ENCODE measurements at places on chromosomes 2 and 18.

- DNase-seq = no peak
Measured at GRCh38 chr2:181444654-181445053, 12.5 kb upstream of the ITGA4 start.

DNA sequence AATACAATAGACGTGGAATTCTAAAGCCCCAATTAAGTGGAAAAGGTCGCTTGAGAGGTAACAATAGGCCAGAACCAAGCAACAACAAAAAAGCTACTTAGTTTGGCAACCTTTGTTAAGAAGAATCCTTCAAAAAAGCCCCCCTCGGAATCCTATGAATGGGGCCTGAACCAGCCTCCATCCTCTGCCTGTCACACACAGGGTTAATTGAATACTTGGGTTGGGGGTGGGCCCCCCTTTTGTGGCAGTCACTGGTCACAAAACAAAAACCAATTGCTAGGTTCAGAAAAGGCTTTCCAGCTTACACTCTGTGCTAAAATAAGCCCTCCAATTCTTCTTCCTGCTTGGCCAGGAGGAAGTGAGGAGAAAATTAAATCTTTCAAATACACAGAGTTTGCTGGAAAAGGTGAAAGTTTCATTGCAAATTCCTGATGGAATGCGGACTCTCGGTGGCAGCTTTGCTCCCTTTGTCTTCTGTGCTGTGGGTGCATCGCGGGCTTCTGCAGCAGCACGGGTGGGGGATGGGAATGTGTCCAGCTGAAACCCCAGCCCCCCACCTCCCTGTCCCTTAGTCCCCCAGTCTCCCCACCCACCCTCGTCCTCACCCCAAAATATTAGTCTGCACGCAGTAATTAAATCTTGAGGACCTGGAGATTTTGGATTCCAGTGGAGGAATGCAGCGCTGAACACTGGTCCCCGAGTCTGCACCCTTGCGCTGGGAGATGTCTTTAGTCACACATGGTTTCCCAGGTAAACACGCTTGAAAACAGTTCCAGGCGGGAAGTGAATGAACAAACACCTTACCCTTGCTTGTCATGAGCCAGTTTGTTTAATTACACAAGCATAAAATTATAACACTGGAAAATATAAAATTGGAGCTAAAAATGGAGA, 254.3 kb downstream of the SOX11 start:
- no peak for DNase-seq

- no peak for DNase-seq
Measured at GRCh38 chr18:35050028-35050546, 8.9 kb downstream of the MAPRE2 start.

GRCh38 chr2:102030855-102031527, 39.2 kb downstream of the IL1R2 start:
- DNase-seq = no peak

DNA sequence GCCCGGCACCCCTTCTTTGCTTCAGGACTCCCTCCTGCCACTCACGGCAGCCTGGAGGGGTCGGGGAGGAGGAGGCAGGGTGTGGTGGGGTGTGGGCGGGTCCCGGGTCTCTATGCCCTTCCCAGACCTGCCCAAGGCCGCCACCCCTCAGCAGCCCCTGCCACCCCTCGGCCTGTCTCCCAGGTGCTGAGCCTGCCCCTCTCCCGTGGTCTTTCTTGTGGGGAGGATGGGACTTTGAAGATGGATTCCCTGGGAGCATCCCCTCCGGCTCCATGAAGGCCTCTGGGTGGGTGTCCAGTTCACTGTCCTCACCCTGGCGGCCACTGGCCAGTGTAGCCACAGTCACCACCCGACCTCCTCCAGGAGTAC, 23.2 kb downstream of the KCNIP3 start:
- no peak for DNase-seq

DNA sequence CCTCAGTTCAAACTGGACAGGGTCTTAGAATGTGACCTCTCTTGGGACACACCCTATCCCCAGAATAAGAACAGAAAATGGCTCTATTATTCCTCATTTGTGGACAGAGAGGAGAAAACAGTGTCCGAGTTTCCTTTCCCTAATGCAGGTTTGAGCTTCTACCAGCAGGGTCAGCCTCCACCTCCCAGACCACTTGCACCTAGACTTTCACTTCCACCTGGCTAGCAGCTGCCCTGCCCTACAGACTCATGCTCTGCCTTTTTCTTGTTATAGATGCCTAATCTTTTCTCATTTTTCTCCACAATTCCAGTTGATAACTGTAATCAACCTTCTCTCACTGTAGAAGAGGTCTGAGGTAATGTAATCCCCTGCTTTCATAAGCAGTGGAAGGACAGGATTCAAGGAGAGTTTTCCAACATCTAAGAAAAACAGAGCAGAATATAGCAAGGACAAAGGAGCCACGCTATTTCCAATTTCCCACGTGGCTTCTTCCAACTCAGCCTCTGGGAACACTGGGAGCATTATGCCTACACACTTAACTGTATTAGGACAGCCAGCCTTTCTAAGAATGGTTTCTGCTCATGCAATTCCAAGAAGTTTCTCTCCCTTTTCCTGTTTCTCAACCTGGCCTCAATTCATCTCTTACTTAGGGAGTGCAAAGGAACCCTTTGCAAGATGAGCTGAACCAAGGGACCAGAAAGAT, 239.8 kb downstream of the BCL11A start:
- DNase-seq = no peak

DNA sequence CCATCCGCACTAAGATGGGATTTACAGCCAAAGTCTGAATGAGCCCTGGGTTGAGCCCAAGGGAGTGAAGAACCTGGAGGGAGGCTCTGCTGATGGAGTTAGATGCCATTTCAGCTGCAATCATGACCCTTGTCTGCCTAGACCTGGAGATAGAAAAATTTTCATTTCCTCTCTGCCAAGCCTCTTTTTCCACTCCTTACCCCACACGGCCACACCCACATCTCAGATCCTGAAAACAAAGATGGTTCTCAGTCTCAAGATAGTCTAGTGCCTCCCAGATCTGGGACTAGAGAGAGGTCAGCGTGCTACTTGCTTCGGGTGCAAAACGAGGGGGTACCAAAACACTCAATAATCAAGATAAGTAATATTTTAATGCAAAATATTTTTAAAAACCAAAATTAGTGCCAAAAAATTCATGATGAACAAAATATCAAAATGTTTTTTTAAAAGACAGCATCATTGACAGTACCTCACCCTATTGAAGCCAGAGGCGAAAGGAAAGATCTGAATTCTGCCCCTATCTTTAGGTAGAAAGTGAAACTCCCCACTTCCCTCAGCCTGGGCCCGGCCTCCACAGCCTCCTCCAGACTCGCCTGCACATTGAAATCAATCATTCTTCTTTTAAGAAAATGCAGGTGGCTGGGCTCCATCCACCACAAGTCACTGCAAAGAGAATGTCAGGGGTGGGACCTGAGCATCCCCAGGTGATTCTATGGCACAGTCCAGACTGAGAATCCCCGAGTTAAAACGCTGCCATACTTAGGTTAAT, 57.8 kb upstream of the GPR45 start:
- DNase-seq = no peak

DNA sequence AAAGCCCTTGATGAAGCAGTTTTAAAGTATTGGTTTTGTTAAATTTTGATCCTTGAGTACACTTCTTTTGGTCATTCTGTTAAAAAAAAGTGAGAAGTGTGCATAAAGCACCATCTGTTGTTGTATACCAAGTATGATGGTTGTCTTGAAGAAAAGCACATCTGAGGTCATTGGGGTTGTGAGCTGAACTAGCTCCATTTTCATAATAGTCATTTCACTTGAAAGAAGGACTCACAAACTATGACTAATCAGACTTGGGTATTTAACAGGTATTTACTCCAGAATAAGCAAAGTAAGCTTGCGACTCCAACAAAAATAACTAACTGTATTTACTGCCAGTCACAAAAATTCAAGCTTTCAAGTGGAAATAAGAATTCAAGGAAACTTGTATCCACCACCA, 35.1 kb downstream of the CHN1 start:
- no peak for DNase-seq

GRCh38 chr18:61546590-61546989, 213.4 kb downstream of the CDH20 start:
- DNase-seq = no peak

GRCh38 chr2:207235621-207236020, 69.9 kb upstream of the KLF7 start:
- no peak for DNase-seq

GRCh38 chr2:227853204-227853629, 18.2 kb upstream of the DAW1 start:
- DNase-seq = no peak

DNA sequence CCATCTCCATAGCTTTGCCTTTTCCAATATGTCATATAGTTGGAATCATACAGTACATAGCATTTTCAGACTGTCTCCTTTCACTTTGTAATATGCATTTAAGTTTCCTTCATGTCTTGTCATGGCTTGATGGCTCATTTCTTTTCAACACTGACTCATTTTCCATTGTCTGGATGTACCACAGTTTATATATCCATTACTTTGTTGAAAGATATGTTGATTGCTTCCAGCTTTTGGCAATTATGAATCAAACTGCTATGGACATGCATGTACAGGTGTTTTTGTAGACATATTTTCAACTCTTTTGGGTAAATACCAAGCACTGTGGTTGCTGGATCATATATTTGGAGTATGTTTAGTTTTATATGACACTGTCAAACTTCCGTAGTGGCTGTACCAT, 26.3 kb downstream of the ACSL3 start:
- no peak for DNase-seq

DNA sequence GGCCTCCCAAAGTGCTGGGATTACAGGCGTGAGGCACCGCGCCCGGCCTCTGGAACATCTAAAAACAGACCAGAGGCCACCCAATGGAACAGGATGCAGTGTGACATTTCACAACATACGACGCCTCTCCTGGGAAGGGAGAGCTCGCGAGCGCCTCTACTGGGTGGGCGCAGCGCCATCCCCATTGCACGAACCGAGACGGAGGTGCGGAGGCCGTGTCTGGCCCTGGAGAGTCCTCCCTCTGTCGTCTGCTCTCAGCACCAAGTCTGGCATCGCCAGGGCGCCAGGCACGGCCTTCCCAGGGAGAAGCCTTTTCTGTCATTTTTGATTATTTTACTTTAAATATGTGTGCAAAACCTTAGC, 9.4 kb upstream of the GBX2 start:
- DNase-seq = no peak

GRCh38 chr2:11256166-11256565, 88.3 kb downstream of the ROCK2 start:
- no peak for DNase-seq

DNA sequence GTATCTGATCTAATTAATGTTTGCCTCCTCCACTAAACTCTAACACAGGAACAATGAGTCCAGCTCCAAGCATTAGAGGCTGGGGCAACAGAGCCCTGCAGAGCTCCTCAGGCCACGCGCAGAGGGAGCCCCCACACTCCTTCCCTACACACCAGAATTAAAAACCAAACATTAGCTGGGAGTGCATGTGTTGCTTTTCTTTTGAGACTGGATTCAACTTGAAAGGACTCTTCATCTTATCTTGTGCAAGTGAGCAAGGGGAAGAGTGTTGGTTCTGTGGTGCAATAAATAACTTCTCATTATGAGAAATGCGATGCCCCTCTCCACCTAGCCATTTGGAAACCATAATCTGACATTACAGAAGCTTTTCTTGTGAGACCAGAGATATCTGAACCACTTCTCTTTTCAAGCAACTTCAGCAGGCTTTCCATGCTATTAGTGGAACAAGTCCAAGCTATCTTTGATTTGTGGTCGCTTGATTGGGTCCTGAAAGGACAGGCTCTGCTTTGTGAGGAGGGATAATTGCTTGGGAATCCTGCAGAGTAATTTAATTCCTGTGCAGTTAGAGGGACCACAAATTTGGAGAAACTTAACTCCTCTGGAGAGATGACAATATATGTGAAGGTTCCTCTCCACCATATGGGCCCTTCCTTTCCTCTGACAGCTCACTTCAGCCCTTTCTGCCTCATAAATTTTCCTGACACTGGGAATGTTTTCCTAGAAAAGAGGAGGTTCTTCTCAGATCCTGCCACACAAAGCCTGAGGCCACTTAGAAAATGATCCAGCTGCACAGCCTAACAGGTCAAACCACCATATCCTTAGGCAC, 112.5 kb downstream of the ATL2 start:
- no peak for DNase-seq

DNA sequence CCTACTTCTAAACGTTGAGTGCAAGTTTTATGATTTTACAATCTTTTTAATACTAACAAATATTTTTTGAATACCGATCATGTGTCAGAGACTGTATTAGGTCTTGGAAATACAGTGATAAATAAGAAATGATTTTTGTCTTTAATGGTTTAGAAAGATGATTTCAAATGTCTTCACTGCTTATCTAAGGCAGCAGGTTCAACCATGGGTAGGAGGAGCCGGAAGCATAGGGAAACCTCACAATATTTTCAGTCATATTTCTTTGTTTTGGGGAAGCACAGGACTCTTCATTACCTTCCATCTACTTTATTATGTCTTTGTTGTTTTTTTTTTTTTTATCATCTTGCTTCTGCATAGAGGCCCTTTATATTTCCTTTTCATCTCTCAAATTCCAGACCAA, 165.2 kb upstream of the EPC2 start:
- no peak for DNase-seq

- DNase-seq = no peak
Measured at GRCh38 chr2:10810202-10811161, 2.1 kb downstream of the PDIA6 start.

GRCh38 chr18:68660354-68661183, 54.3 kb downstream of the TMX3 start:
- DNase-seq = no peak

- DNase-seq = no peak
Measured at GRCh38 chr18:58223717-58224424, 179.8 kb downstream of the NEDD4L start.

GRCh38 chr2:25736899-25737515, 63.6 kb upstream of the DTNB start:
- no peak for DNase-seq

DNA sequence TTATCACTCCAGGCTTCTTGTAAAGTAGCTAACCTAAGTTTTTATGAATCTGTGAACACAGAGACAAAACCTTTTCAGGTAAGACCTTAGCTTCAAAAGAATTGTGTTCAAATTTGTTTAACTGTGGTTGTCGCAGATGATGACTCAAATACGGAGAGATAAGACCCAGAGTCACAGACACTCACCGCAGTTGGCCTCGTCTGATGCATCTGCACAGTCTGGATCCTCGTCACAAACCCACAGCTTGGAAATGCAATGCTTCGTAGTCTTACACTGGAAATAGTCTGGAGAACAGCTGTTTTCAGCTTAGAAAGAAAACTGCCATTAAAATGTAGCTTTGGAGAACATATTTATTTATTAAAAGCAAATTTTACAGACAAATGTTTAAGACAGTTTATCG, 1662.1 kb upstream of the NXPH2 start:
- DNase-seq = no peak

DNA sequence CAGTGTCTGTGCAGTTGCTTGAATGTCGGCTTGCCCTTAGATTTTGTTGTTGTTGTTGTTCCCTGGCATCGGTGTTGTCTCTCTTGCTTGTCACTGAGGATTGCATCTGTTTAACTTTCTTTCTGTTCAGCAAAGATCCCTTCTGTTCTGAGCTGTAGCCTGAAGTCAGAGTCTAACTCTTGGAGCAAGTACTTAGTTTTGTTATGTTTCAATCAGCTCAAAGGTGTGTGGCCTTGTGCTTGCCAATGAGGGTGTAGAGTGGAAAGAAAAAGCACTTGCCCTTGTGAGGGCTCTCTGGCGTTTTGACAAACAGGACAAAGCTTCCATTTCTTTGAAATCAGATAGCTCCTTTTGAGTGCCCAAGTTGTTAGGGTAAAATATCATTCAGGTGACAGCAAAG, 757.1 kb upstream of the CDH7 start:
- no peak for DNase-seq
